Activated B cell treated with CpG ODN at 0.5 μM for 24 hours (primary cell): ENCODE measurements at places on chromosomes 13 and 19.

DNA sequence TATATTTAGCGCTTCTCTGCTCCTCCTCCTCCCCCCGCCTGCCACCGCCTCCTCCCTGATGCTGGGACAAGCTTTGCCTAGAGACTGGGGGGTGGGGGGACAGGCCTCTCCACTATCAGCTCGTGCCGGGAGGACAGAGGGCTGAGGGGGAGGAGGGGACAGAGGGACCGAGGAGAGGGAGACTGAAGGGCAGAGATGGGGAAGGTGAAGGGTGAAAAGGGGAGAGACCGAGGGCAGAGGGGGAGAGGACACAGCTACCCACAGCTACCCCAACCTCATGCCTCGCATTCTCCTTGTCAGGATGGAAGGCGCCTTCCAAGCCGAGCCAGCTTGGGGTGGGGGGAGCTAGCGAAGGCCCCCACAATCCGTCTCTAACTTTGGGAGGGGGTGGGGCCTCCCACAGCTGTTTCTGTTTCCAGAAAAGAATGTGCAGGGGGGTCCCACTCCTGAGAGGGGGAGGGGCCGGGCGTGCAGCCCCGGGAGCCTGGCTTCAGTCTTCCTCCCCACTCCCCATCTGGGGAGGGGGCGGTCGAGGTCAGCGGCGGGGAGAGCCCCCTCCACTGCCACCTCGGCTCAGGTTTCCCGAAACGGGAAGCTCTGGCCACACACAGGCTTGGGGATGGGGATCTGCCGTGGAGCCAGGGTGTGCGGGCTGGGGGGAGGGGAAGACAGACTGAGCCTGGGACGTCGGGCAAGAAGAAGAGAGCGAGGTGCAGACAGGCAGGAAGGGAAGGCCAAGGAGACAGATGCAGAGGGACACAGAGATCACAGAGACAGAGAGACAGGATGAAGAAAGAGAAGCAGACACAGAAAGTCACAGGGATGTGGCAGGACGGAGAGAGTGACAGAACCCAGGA lies 1.6 kb downstream of the DACT3 start:
- DNase-seq = no peak

DNA sequence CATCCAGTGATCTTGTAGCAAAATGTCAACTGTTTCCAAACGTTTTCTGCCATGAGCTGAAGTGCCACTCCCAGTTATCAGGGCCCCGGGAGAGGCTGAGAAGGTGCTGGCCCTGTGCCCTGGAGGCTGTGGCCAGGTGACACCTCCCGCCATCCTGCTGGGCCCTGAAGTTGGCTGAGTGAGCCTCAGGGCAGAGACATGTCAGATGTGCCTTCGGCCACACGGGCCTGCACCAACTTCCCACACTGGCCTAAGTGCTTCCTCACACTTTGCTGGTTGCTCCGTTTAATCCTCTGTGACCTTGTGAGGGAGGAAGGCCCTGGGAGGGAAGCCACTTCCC lies 4.8 kb downstream of the ADPRHL1 start:
- no peak for DNase-seq

- no peak for DNase-seq
Observed at GRCh38 chr13:96540670-96541069, 450.8 kb downstream of the HS6ST3 start.

- no peak for DNase-seq
Observed at GRCh38 chr13:74048756-74049155, 85.4 kb downstream of the KLF12 start.

DNA sequence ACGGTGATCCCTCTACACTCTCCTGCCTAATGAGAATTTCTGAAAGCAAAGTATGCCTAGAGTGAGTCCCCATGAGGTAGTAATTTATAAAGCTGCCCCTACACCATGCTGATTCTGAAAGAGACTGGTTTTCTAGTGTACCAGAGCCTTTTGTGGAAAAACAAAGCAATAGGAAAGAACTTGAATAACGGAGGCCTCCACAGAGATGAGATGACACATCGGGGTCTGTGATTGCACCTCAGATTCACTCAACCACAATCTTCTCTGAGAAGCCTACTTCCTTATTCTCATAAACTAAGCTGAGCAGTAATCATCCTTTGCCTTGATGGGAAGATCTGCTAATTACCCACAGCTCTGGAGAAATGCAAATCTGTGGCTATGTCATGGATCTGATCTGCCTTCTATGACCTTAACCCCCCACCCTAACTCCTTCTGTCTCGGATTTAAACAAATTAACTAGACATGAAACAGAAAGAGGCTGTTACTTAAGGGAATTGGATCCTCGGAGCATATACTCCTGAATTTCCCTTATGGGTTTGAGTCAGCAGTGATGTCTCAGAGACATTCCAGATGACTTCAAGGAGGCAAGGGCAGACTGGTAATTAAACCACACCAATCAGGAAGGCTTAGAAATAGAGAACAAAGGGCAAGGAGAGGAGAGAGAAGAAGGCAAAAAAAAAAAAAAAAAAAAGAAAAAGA lies 128.0 kb downstream of the DCT start:
- DNase-seq = no peak

DNA sequence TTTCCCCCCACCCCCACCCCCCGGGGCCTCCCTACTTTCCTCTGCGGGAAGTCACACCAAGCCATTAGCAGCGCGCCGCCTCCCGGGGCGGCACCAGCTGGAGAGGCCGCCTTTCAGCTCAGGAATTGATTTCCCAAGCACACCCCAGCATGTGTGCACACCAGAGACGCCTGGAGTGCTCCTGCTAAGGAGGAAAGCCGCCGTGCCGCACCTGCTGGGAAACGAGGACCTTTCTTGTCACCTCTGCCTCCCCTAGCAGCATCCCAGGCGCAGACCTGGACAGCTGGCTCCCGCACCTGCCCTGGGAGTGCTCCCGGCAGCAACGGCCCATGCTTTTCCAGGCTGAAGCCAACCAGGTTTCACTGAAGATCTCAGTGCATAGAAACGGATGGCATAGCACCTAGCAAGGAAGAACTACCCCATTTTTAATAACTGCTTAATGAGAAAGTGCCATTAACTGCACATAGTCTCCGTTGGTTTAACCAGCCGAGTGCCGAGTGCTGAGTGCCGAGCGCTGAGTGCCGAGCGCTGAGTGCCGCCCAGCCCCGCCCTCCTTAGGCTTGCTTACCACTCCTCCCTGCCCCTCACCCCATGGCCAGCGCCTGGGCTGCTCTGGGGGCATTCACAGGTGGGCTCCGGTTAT lies 165.0 kb downstream of the USP12 start:
- no peak for DNase-seq

- DNase-seq = no peak
Observed at GRCh38 chr13:96011291-96011872, 41.8 kb downstream of the UGGT2 start.

DNA sequence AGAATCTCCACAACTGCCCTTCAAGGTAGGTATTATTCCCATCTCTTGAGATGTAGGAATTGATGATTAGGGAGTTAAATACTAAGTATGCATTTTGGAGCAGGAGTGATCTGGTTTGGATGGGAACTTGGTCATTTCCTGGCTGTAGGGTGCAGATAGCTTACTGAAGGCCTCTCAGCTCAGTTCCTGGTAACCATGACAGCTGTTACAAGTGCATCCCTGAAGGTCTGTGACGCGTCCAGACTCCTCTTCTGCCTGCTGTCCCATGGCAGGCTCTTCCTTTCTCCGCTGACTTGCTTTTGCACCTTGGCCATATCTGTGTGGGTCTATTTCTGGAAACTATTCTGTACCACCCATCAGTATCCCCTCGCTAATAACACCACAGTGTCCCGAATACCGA lies 387.8 kb downstream of the ZNF536 start:
- no peak for DNase-seq

DNA sequence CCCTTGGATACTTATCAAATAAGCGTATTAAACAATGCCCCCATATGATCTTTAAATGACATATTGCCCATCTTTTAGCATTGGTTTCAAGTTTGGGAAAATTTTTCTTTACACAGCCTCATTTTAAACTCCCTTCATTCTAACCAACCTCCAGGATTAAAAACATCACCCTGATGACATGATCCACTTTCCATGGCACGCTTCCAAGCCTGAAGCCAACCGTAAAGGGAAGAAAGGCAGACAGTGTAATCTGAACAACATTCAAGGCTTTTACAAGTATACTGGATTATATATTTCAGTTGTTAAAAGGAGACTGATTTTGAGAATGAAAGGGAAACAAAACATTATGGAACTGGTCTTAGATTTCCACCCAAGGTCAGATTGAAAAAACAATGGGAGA lies 1721.9 kb downstream of the OLFM4 start:
- no peak for DNase-seq

GRCh38 chr13:63088226-63088625 lies 1672.6 kb upstream of the PCDH20 start:
- no peak for DNase-seq

DNA sequence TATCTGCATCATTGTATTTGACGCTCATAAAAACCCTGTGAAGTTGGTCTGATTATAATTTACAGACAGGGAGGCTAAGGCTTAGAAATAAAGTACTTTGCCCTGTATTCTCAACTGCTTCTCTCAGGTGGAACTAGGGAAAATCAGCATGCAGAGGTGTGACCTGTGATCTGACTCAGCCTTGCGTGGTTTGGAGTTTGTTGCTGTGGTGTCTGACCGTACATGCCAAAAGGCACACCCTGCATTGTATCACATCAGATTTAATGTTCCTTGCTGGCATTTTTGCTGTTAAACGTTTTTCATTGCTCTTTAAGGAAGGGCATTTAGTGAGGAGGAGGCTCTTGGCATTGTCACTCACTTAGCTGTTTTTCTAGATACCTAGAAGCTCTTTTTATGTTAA lies 58.8 kb upstream of the C1QTNF9B start:
- DNase-seq = no peak

DNA sequence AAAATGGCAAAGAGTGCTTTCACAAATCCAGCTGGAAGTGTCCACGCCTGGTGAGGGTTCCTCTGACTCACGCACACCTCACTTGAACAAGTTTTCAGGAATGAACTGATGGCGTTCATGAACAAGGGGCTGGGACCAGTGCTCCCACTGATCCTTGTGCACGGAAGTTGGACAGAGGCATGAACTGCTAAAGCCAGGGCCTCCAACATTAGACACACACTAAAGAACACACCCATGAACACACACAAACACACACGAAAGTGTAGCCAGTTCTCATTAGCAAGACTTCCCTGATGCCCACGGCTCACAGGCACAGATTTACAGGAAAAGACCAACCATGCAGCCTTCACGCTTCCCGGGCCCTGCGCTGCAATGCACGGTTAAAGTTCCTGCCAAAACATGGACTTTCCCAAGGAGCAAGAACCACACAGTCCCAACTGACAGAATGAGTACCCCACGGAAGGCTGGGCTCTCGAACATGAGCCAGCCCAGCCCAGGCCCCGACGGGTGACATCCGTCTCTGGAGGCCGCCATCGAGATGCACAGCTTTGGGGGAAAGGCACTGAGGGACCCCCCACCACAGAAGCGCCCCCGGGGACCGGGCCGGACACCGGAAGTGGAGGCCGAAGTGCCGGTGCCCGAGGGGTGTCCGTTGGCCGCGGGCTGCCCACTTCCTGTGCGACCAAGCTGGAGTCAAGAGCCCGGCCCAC lies 808 bp downstream of the DNMT1 start:
- no peak for DNase-seq

DNA sequence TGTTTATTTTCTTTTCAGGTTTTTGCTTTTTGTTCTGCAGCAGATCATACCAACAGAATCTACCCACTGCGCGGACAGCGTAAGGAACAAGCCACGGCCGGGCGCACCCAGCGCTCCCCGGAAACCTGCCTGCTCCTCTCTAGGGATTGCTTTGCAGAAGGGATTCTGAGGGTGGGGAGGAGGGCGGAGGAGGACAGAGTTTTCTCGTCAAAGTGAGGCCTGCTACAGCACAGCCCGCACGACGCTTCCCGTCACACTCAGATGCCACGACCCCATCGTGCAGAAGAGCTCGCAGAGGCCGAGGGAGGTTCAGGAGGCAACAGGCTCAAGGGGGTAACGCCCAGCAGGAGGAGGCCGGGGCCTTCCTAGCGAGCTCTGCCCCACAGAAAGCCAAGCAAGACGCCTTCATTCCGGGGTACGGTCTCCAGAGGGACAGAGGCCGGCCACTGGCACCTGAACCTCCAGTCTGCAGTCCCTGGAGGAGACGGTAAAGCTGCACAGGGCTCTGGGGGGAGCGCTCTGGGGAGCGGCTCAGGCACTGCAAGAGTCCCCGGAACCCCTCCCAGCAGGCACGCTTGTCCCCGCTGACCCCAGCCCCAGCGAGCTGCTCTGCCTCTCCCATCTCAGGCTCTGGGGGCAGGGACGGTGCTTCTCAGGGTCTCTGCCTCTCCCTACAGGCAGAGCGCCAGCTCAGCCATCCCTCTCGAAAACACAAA lies 6.9 kb downstream of the REXO1 start:
- no peak for DNase-seq

GRCh38 chr13:99418103-99418842 lies 83.0 kb upstream of the TM9SF2 start:
- DNase-seq = no peak

DNA sequence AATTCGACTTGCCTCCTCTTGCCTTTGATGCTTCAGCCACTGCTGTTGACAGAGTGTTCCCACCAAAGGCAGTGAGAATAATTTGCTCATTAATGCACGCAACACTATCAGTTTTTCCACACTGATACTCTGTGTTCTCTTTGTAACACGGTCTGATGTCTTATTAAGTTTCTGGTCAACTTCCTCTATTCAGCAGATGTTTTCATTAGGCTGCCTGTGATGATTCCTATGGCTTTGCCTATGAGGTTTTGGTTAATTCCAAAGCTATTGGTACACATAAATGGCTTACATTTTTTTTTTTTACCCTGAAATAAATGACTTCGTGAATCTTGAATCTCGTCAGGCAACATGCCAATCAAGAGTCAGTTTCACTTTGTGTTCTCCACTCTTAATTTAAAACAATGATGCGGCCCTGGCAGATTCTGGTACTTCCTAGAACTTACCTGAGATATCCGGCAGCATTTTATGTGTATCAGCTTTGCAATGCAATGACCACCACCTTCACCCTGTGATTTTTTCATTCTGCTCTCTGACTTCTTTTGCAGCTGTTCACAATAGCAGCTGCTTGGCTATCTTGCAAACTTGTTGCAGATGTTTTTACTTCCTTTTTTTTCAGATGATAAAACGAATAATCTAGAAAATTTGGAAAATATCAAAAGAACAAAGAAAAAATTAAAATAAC lies 27.5 kb upstream of the KL start:
- no peak for DNase-seq

- DNase-seq = peak; percentile 73
Observed at GRCh38 chr19:39405958-39406655, 540 bp upstream of the ZFP36 start.

- no peak for DNase-seq
Observed at GRCh38 chr13:31242916-31243315, 43.1 kb downstream of the B3GLCT start.

DNA sequence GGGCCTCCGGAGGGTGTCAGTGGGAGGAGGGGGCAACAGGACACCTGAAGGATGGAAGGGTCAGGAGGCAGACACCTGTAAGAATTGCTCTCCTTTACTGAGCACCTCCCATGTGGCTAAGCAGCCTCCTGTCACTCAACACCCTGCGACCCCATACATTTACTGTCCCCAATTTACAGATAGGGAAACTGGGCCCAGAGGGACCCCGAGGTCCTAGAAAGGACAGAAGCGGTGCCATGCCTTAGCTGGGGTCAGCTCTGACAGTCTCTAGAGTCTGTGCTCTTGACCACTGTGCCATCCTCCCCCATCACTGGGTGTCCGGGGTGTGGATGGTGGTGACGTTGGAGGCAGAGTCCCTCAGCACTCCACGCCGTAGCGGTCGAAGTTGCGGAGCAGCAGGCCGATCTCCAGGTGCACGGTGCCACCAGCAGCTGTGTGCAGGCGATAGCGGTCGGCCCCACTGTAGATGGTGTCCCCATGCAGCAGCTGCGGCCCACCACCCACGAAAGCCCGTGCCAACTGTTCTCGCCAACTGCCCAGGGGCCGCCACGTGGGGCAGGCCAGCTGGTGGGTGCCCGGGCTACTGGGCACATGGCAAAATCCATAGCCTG lies 726 bp upstream of the TGFB1 start:
- DNase-seq = no peak

- no peak for DNase-seq
Observed at GRCh38 chr19:49427855-49428546, 2.8 kb downstream of the GFY start.
